Bronchus fibroblast of lung (primary cell): ENCODE measurements at places on chromosomes 4 and X. TPM values are rescaled to one million over a fixed set of nuclear protein-coding genes. Genes with fewer than 3 reads are reported as not detected.

The TDO2 gene
- total RNA-seq = 1.0 and 2.0 TPM in 2 replicates

The NEIL3 gene
- 11.1 and 12.5 TPM in 2 replicates for total RNA-seq

The ASB9 gene
- total RNA-seq = 0.74 and 2.0 TPM in 2 replicates

The NDNF gene
- 0.34 and 0.59 TPM in 2 replicates for total RNA-seq

The EGFL6 gene
- total RNA-seq = 0.15 and 0.34 TPM in 2 replicates

The RBM41 gene
- total RNA-seq = 4.9 and 5.7 TPM in 2 replicates

The GPR173 gene
- 3.7 and 4.0 TPM in 2 replicates for total RNA-seq

The XAGE1A gene
- total RNA-seq = not detected in 2 replicates

The IL1RAPL1 gene
- 0.17 and 0.45 TPM in 2 replicates for total RNA-seq

The FGG gene
- not detected in 2 replicates for total RNA-seq

The UGT2B15 gene
- total RNA-seq = not detected in 2 replicates

The GALNTL6 gene
- not detected in 2 replicates for total RNA-seq

The OTUD6A gene
- not detected in 2 replicates for total RNA-seq

The BMX gene
- total RNA-seq = not detected in 2 replicates

The NSUN7 gene
- total RNA-seq = 0.67 and 0.74 TPM in 2 replicates

The PLCXD1 gene
- total RNA-seq = 29.1 and 30.0 TPM in 2 replicates

The ATP2B3 gene
- not detected in 2 replicates for total RNA-seq

The DUSP9 gene
- 0.34 and 0.45 TPM in 2 replicates for total RNA-seq

The MAB21L2 gene
- total RNA-seq = 0.15 and 0.67 TPM in 2 replicates

The ITIH6 gene
- total RNA-seq = not detected in 2 replicates

The IGBP1 gene
- total RNA-seq = 46.2 and 48.8 TPM in 2 replicates

The MGAT4D gene
- total RNA-seq = not detected in 2 replicates

The SH3TC1 gene
- total RNA-seq = 3.5 and 4.2 TPM in 2 replicates

The GRIA2 gene
- total RNA-seq = not detected in 2 replicates

The SLC25A4 gene
- 9.6 and 12.0 TPM in 2 replicates for total RNA-seq

The CCNB3 gene
- total RNA-seq = under 0.01 TPM in 2 replicates

The FAM149A gene
- total RNA-seq = 2.1 and 3.2 TPM in 2 replicates

The PAGE2 gene
- total RNA-seq = not detected in 2 replicates

The SMIM10 gene
- total RNA-seq = 11.4 and 14.3 TPM in 2 replicates

The TRIM75 gene
- total RNA-seq = not detected in 2 replicates

The TKTL1 gene
- total RNA-seq = not detected in 2 replicates

The HEPH gene
- 5.2 and 7.1 TPM in 2 replicates for total RNA-seq

The RHOXF2 gene
- not detected in 2 replicates for total RNA-seq

The CFP gene
- under 0.01 and 0.15 TPM in 2 replicates for total RNA-seq

The S100P gene
- not detected in 2 replicates for total RNA-seq
